Kidney (tissue), 22 donors: ENCODE measurements at places on chromosomes 6 and 20. TPM values are rescaled to one million over a fixed set of nuclear protein-coding genes. Genes with fewer than 3 reads are reported as not detected.

DNA sequence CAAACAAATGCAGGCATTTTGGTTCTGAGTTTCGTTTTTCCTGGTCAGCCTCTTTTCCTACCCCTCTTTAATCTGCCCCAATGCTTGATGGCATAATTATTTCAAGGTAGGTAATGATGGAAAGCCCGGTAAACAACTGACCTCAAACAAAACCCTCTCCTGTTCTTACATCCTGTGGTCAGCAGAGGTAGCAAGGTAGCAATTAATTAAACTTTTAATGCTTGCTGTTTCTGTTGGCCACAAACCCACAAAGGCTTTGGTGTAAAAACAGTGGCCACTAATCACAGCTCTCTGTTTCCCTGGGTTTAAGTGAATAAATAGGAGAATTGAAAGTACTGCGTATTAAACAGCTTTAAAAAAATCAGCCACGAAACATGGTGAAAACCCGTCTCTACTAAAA lies 261.5 kb upstream of the SOX4 start:
- DNase-seq = no peak
- no peaks in the 10 kb centered on the region for H3K4me1 ChIP-seq
- H3K27me3 ChIP-seq = no peaks in the 10 kb centered on the region

- DNase-seq = no peak
- no peaks in the 10 kb centered on the region for H3K27me3 ChIP-seq
- no peak overlapping the region for H3K27ac ChIP-seq
- H3K4me1 ChIP-seq = no peaks in the 10 kb centered on the region
Measured at GRCh38 chr6:89630488-89630887, 8.1 kb downstream of the LYRM2 start.

DNA sequence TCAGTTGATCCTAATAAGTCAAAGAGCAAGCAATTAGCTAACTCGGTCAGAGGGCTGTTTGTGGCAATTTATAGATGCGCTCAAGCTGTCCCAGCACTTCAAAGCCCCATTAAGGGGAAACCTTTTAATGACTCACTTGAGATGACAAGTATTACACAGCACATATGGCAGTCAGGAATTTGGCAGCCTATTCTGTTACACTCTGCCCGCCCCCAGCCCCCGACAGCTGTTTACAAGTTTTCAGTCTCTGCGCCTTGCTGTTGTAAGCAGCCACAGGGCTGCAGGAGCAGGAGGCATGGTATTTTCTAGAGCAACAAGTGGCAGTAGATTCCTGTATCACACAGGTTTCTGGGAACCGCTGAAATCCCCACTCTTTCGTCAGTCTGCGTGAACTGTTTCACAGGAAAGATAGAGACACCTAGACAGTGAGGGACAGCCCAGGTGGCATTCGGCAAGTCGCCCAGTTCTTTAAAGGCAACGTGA lies 263.0 kb downstream of the FOXC1 start:
- H3K4me3 ChIP-seq = no peak overlapping the region
- no peaks in the 10 kb centered on the region for H3K36me3 ChIP-seq
- no peak overlapping the region for H3K27ac ChIP-seq
- no peaks in the 10 kb centered on the region for H3K27me3 ChIP-seq

GRCh38 chr6:146870760-146871159 lies 272.0 kb downstream of the ADGB start:
- no peak overlapping the region for H3K4me3 ChIP-seq
- no peaks in the 10 kb centered on the region for H3K36me3 ChIP-seq

GRCh38 chr6:128676456-128676855 lies 156.1 kb upstream of the PTPRK start:
- H3K27ac ChIP-seq = no peak overlapping the region
- no peaks in the 10 kb centered on the region for H3K27me3 ChIP-seq
- no peak for DNase-seq
- H3K4me3 ChIP-seq = no peak overlapping the region
- H3K4me1 ChIP-seq = no peaks in the 10 kb centered on the region

Gene ECT2L
- total RNA-seq = 0.13 TPM
